ENCODE measurements at places on chromosomes 3 and 15.

DNA sequence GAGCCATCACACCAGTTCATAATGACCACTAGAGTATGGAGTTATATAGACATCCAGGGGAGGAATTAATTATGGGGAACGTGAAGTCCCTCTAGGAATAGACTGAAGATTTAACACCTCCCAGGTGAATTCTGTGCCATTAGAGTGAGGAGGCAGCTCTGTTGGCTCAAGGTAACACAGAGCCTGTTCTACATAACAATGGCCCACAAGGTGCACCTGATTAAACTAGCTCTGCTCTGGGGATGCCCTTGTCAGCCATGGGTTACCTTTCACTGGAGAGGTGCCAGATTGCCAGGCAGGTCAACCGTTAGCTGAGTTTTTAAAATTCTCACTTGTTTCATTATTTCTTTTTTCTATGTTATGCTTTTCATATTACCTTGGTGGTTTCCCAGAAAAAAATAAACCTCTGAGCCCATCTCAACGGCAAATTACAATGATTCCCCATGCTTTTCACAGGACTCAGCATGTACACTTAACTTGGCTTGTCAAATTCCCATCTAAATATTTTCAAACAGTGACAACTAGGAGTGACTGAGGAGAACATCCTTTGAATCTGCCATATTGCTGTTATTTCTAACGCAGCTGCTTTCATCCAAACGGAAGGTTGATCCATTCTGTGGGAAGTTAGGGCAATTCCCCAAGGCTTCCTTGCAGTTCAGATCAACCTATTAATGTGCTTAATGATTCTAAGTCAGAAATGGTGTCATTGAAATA lies 512.9 kb downstream of the MCTP2 start:
- no peak for DNase-seq

GRCh38 chr3:152737021-152737908 lies 97.7 kb upstream of the P2RY1 start:
- DNase-seq: peak; percentile 50

- no peak for DNase-seq
These were observed 64.9 kb upstream of the POLG start for GRCh38 chr15:89399238-89400115.

DNA sequence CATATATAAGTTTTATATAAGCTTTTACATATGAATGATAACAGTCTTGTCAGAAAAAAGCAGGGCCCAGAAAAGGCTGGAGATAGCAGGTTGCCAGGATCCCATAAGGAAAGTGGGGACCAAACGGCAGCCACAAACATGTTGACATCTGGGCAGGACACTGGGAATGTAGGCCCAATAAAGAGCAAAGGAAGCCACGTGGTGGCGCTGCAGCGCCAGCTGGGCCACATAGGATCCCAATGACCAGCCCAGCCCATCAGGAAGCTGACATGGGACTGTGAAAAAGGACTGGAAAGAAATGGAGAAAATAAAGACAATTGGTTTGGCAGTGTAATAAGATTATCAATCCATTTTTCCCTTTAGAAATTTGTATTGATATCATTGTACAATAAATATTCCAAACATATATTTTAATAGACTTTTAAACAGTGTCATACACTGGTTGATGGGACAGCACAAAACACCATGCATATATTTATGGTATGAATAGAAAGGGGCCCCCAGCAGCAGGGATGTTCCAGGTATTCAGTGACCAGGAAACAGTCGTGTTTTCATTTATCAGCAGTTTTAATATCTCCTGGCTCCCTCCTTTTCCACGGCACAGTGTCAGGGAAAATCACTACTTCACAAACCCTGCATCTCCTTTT lies 89.0 kb upstream of the STRIT1 start:
- peak; percentile 67 for DNase-seq

GRCh38 chr3:42999632-43000031 lies 20.5 kb downstream of the GASK1A start:
- DNase-seq: no peak

- DNase-seq: no peak
These were observed 83.3 kb upstream of the C2CD4B start for GRCh38 chr15:62248277-62248984.

DNA sequence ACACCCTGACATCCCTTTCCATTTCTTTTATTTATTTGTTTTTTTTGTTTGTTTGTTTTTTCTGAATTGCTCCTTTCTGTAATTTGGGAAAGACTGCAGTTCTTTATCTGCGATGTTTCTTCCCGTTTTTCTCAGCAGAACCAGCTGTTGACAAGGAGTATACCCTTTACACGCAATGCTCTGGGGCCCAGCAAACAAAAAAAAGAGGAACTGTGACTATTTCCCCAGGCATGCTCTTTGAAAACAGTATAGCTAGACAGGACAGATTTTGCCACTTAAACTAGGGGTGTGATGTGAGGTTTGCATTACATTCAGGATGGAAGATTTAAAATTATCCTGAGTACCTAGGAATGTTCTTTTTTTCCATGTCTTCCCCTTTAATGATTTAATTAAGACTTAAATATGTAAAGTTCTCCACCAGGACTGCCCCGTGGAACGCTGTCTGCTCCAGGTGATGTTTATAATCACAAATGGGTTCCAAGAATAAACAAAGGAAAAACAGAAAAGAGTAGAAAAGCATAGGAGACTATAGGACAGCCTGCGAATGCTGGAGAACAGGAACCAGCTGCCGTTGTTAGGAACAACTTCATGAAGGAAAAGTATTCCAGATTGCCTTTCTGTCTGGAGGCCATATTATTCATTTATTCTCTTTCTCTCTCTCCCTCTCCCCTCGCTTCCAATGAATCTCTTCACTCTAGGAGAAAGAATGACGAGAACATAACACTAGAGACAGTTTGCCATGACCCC lies 43.3 kb downstream of the TGFBR2 start:
- DNase-seq: no peak

GRCh38 chr3:4988983-4989834 lies 10.0 kb downstream of the BHLHE40 start:
- no peak for DNase-seq

- DNase-seq: no peak
These were observed 438.7 kb upstream of the KCNMB2 start for GRCh38 chr3:178097576-178097975.

- no peak for DNase-seq
These were observed 767.2 kb upstream of the LMCD1 start for GRCh38 chr3:7734456-7734855.

- peak; percentile 19 for DNase-seq
These were observed 497.1 kb downstream of the ZIC1 start for GRCh38 chr3:147906285-147906684.

GRCh38 chr3:140845882-140846281 lies 95.8 kb upstream of the SLC25A36 start:
- DNase-seq: no peak

GRCh38 chr3:128307781-128308469 lies 154.6 kb downstream of the EEFSEC start:
- DNase-seq: no peak

DNA sequence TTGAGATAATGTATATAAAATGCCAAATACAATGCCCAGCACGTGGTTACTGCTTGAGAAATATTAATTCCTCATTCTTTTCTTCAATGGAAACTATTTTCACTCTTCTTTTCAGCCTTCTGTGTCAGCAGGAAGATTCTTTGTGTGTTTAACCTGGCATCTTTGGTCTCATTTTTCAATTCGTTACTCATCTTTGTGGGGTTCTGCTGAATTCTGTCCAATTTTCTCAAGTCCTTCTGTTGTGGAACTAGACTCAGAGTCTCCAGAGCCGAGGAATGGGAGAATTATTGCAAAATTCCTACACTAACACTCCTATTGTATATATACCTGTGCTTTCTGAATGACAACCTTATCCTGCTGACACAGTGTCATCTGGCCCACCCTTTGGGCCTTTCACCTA lies 96.8 kb upstream of the RGMA start:
- no peak for DNase-seq

GRCh38 chr3:127204841-127205582 lies 12.1 kb downstream of the PRR23E start:
- DNase-seq: no peak

DNA sequence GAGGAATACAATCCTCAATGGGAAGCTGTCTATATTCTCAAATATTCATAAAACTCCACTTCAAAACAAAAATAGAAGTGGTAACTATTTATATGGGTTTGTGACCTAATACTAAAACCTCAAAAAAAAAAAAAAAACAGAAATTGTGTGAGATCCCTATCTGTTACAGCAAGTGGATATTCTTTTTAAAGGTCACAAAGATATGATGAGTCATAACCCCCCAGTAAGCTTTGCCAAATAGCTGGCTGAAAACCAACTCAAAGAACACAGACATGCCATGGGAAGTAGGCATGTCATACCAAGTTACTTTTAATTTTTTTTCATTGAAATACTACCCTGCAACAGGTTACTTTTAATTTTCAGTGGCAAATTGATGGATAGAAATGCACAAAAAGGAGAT lies 62.5 kb downstream of the CBLB start:
- DNase-seq: peak; percentile 88

DNA sequence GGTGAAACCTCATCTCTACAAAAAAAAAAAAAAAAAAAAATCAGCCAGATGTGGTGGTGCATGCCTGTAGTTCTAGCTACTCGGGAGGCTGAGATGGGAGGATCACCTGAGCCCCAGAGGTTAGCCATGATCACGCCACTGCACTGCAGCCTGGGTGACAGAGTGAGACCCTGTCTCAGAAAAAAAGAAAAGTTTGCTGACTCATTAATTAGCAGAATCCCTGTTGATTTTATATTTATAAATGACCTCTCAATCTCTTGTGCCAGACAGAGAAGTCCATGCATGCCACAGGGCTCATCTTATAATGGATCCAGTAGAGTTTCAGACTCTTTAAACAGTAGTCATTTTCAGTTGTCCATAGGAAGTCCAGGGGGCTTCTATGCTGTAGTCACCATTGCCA lies 32.9 kb downstream of the ABHD6 start:
- DNase-seq: no peak

DNA sequence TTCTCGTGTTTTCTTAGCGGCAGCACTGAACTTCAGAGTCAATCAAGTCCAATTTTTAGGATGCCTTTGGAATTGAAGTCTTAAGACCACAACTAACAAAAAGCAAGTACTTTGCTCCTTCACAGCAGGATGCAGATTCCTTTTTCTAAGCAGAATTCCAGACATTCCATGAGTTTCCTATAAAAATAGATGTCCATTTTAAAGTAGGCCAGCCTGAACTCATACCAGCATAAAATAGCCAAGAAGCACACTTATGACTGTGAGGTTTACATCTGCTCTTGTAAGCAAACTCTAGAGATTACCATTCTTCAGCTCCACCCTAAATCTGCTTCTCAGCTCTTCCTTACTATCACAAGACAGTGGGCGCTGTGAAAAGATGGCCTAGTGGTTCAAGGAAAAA lies 85.8 kb downstream of the THBS1 start:
- DNase-seq: no peak

GRCh38 chr15:31437686-31438085 lies 111.1 kb downstream of the KLF13 start:
- DNase-seq: no peak

- peak; percentile 73 for DNase-seq
These were observed 171.8 kb downstream of the FEZF2 start for GRCh38 chr3:62201438-62202035.

DNA sequence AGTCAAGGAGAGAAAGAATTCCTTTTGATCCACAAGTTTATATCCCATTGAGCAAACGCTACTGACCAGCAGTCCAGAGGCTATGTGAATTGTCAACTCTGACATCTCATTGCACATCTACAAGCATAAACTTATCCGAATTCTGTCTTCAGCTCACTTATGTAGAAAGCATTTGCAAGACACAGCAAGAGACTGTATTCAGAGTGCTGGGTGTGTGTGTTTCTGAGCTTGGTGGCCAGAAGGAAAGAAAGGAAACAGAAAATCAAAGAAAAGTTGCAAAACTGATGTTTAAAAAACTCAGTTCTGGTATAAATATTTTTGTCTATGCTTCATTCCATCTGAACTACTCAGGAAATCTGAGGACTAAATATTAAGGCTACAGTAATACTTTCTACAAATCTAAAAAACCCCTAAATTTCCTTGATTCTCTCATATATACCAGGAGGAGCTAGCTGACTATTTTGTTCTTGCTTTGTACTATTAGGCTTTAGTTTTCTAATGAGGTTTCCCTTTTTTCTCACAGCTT lies 45.5 kb downstream of the LSAMP start:
- DNase-seq: no peak

DNA sequence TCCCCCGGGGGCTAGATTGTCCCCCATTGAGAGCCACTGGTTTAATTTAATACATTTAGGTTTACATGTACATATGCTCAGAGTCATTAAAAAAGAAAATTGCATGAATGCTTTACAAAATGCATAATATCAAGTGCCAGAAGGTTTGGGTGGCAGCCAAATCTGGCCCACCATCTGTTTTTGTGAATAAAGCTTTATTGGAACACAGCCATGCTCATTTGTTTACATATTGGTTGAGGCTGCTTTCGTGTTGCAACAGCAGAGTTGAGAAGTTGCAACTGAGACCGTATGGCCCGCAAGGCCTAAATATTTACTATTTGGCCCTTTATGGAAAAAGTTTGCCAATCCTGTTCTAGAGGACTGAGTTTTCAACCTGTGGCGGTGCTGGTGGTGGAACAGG lies 32.1 kb upstream of the RGMA start:
- DNase-seq: no peak

GRCh38 chr15:59148153-59148833 lies 43.3 kb downstream of the CCNB2 start:
- no peak for DNase-seq

GRCh38 chr15:53658827-53659555 lies 100.5 kb downstream of the WDR72 start:
- no peak for DNase-seq

DNA sequence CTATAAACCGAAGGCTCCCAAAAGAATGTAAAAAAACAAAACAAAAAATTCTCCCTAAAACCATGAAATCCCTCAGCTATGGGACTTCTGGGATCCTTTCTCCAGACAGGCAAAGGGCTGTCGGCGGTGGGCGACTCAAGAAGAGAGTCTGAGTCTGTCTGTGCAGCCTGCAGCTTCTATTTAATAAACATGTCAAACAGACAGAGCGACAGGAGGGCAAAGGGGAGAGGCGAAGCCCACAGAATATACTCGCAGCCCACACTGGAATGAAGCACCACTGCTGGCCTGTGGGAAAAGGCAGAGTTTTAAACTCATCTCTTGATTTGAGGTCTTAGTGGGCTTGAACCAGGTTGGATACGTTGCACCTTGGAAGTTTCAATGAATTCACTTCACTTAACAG lies 40.2 kb downstream of the ISL2 start:
- DNase-seq: no peak

- DNase-seq: no peak
These were observed 14.2 kb downstream of the POC1A start for GRCh38 chr3:52140000-52140399.

DNA sequence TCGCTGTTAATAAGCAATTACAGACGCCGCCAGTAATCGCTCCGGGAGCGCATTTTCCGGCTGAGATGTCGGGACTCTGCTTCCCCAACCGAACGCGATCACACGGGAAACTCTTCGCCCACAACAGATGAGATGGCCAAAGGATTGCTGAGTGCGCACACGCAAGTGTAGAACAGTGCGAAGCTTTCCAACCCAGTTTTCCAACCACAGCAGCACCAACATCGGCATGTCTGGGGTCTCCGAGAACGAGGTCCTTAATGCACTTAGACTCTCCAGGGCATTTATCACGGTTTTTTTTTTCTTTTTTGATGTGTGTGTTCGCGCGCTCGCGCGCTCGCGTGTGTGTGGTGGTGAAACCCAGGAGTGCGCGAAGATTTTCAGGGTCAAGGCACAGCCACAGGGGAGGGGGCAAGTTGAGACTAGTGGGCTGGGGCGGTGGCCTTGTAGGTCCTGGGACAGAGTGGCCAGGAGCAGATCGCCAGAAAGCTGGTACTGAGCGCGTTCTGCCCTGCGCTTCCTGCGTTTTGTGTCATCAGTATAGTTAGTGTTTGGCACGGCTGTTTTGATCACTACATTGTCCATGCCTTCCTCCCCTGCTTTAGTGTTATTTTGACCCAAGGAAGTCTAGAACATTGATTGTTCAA lies 1.8 kb upstream of the EOMES start:
- DNase-seq: no peak

Measured in COLO829 (cell line).